ENCODE measurements at places on chromosomes 16 and 17.

DNA sequence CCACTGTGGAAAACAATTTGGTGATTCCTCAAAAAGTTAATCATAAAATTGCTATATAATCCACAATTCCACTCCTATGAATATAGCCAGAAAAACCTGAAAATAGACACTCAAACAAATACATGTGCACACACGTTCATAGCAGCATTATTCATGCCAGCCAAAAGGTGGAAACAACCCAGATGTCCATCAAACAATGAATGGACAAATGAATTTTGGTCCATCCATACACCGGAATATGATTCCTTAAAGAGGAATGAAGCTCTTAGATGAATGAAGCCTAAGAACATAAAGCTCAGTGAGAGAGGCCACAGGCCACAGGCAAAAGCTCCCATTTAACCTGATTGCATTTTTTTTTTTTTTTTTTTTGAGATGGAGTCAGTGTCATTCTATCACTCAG lies 114.6 kb upstream of the TNRC6C start:
- DNase-seq, result no peak

DNA sequence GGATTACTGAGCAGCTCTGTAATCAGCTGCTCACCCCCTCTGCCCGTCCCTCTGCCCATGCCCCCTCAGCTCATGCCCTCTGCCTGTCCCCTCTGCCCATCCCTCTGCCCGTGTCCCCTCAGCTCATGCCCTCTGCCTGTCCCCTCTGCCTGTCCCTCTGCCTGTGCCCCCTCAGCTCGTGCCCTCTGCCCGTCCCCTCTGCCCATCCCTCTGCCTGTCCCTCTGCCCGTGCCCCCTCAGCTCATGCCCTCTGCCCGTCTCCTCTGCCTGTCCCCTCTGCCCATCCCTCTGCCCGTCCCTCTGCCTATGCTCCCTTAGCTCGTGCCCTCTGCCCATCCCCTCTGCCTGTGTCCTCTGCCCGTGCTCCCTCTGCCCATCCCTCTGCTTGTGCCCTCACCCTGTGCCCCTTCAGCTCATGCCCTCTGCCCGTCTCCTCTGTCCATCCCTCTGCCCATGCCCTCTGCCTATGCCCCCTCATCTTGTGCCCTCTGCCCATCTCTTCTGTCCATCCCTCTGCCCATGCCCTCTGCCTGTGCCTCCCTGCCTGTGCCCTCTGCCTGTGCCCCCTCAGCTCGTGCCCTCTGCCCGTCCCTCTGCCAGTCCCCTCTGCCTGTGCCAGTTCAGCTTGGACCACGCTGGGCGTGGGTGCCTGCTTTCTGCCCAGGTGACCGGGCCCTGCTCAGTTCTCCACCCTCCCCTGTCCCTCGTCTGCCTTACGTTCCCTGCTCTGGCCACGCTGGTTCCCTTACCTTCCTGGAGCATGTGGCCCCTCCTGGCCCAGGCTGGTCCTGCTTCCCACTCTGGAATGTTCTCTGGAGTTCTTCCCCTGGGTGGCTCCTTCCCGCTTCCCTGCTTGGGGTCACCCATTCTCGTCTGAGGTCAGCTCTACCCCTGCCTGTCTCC lies 97.6 kb downstream of the NPIPB11 start:
- no peak for DNase-seq

- no peak for DNase-seq
Measured at GRCh38 chr16:85124636-85125346, 12.5 kb upstream of the CIBAR2 start.

DNA sequence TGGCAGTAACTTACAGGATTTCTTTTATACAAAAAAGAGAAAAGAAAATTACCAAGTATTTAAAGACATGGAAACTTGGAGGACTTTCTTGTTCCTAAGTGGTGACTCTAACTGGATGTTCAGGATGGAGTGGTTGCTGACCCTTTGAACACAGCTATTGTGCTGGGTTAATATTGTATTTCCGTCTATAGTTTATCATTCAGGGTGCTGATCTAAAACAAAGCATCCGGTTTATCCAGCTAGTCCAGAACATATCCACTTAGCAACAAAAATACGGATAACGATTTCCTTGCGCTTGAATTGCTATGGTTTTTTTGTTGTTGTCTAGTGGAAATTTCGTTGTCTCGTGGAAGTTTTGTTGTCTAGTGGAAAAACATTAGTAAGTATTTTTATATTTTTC lies 38.2 kb downstream of the SNTB2 start:
- DNase-seq, result peak; percentile 99

GRCh38 chr16:11171757-11172299 lies 84.2 kb downstream of the SOCS1 start:
- no peak for DNase-seq

GRCh38 chr16:12182212-12182611 lies 205.7 kb downstream of the SNX29 start:
- DNase-seq, result no peak

DNA sequence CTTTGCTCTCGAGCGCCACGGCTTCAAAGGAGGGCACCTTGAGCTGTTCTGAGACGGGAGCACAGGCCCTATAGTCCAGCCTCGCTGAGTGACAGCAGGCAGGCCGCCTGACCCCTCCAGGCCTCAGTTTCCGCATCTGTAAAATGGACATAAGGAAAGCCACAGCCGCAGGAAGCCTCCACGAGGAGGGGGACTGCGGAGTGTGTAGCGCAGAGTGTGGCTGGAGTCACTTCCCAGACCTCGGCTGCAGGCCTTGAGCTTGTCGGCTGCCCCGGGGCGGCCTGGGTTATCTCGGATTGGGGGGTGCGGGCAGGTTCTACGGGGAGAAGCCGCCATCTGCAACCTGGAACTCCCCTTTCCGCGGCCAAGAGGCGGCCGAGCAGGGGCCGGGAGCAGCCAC lies 40.8 kb downstream of the ZFPM1 start:
- no peak for DNase-seq

DNA sequence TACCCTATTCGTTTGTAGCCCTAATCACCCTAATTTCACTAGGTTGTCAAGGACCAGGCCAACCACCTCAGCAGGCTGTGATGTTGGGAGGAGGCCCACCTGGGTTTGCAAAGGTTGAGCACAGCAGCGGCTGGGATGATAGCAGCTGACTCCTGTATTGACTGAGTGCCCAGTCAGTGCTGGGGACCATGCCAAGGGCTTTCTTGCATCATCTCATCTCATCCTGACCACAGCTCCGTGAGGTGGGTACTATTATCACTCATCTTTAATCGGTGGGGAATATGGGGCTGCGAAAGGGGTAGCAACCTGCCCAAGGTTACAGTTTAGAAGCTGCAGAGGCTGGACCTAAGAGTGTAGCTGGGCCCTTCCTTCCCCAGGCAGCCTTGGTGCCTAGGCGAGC lies 11.7 kb downstream of the ATPAF2 start:
- DNase-seq, result no peak
